ENCODE measurements at places on chromosomes 1 and 21.

- no peak for DNase-seq
Observed at GRCh38 chr1:5839161-5839880, 152.9 kb downstream of the NPHP4 start.

DNA sequence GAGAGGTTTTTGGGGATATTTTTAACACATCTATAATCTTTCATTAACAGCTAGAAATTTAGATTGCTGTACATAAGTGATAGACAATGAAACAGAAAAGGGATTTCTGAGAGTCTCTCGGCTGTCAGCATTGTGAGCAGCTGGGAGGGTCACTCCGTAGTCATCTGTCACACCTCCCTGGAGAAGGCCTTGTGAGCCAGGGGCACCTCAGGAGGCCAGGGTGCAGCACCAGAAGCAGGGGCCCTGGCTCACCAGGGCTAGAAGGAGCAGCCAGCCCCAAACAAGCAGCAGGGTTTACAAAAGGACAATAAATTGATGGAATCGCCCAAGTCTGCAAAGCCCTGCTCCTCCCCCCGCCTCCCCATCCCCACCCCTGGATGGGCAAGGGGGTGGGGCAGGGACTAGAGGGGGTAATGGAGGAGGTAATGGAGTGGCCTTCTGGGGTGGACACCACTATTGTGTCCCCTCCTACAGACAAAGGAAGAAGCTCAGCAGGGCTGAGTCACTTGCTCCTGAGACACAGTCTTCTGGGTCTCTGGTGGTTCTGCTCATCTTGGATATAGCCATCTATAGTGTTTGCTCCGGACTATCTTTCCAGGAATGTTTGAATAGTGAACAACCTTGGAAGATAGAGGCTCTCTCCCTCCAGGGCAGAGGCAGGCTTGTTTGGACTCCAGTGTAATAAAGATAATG is 263.4 kb downstream of the NPHP4 start:
- DNase-seq, result no peak

DNA sequence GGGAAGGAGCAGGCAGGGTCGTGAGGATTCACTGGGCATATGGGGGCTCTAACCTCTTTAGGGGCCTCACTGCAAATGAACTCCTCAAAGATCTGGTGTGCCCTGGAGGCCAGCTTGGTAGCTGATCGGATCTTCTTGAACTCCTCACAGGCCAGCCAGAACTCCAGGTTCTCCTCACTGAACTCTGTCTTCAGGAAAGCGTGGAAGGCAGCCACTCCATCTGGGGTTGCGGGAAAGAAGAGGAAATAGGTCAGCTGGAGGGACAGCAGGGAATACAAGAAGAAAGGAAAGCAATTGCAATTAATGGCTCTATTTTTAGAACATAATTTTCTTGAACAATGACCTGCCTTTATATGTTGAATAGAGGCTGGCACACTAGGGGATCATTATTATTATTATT is 2.3 kb downstream of the RGS16 start:
- peak; percentile 44 for DNase-seq

GRCh38 chr1:230591678-230592077 is 50.6 kb upstream of the COG2 start:
- no peak for DNase-seq

- peak; percentile 51 for DNase-seq
Observed at GRCh38 chr1:38818175-38818976, 41.2 kb downstream of the RRAGC start.

DNA sequence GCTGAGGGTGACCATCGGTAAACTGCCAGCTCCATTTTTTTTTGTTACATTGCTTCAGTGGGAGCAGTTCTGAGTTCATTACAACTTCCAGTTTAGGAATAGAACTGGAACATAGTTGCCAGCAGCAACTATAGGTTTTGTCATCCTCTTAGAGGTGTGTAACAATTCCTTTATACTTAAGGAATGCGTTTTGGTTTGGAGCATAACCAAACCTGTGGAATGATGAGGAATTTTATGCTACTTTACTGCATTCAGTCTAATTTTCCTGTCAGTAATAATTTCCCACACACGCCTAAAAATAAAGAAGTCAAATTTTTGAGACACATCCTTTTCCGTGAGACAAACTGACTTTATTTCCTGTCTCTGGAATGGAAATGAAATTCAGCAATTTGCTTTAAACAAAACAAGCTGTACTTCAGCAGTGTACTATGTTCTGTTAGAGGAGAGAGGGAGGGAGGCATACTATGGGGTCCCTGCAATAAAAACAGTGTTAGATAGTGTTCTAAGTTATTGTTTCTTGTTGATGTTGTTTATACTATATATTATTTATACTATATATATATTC is 4.8 kb upstream of the AMPD1 start:
- DNase-seq, result no peak

GRCh38 chr21:34944015-34944755 is 104.9 kb downstream of the RUNX1 start:
- DNase-seq, result no peak

GRCh38 chr1:219201656-219202055 is 28.0 kb downstream of the LYPLAL1 start:
- DNase-seq, result no peak

GRCh38 chr1:55821234-55821633 is 606.1 kb upstream of the USP24 start:
- no peak for DNase-seq

All from NCI-H1105 treated with DMSO at 0.1 percent for 48 hours (cell line).